ENCODE measurements at places on chromosomes 7 and 10. TPM values are rescaled to one million over a fixed set of nuclear protein-coding genes. Genes with fewer than 3 reads are reported as not detected.

BHLHA15 gene
- total RNA-seq: not detected

CYP26A1 gene
- total RNA-seq: not detected

COL1A2 gene
- 103 TPM for total RNA-seq

TMEM229A gene
- total RNA-seq: not detected
